ENCODE measurements at places on chromosomes 16 and 17. TPM values are rescaled to one million over a fixed set of nuclear protein-coding genes. Genes with fewer than 3 reads are reported as not detected.

DNA sequence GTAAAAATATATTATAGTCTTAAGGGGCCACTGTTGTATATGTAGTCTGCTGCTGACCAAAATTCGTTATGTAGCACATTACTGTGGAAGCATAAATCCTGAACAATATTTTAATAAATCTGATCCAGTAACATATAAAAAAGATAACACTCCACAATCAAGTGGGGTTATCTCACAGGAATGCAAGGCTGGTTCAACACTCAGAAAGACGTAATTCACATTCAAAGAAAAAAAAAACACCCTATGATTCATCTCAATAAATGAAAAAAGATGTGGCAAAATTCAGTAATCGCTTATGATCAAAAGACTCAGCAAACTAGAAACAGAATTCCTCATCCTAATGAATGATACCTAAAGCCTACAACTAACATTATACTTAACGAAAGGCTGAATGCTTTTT, 47.8 kb downstream of the CREBBP start:
- DNase-seq: no peak

DNA sequence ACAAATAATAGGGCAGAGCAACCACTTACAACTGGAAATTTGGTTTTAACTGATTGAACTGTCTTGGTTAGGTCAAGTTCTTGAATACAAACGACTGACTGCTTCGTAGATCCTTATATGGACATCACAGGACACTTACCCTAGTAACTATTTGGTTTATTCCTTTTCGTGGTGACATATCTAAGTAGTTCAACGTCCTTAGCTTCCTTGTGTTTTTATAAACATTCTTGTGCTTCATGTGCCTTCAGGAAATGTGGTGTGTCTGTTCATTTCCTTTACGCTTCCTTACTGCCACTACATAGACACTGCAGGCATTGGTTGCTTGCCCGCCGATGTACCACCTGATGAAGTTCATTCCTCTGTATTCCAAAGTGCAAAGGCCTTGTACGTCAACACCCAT, 59.3 kb downstream of the USP10 start:
- DNase-seq: no peak

- no peak for DNase-seq
These were observed 555.3 kb downstream of the MAF start for GRCh38 chr16:79045191-79045590.

Gene GNAO1
- 0.53 TPM for total RNA-seq

GRCh38 chr16:89723279-89724250, 2.2 kb downstream of the ZNF276 start:
- no peak for DNase-seq

GRCh38 chr16:48887646-48888210, 277.7 kb upstream of the N4BP1 start:
- no peak for DNase-seq

DNA sequence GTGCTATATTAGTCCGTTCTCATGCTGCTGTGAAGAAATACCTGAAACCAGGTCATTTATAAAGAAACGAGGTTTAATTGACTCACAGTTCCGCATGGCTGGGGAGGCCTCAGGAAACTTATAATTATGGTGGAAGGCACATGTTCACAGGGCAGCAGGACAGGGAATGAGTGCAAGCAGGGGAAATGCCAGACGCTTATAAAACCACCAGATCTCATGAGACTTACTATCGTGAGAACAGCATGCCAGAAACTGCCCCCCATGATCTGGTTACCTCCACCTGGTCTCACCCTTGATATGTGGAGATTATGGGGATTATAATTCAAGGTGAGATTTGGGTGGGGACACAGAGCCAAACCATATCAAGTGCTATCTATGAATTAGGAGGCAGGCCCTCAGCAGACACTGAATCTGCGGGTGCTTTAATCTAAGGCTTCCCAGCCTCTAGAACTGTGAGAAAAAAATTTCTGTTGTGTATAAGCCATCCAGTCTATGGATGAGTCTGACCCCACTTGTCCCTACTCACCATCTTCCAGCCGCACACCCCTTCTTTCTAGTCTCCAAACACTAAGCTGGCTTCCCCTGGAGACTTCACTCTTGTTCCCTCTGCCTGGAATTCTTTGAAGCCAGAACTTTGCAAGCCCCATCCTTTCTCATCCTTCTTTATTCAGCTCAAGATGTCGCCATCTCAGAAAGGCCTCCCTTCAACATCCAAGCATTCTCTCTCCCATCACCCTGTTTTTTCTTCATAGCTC, 772 bp upstream of the NUP93 start:
- no peak for DNase-seq

GRCh38 chr16:87628940-87629339, 26.6 kb downstream of the JPH3 start:
- DNase-seq: no peak

Gene C1QL1
- total RNA-seq: not detected

DNA sequence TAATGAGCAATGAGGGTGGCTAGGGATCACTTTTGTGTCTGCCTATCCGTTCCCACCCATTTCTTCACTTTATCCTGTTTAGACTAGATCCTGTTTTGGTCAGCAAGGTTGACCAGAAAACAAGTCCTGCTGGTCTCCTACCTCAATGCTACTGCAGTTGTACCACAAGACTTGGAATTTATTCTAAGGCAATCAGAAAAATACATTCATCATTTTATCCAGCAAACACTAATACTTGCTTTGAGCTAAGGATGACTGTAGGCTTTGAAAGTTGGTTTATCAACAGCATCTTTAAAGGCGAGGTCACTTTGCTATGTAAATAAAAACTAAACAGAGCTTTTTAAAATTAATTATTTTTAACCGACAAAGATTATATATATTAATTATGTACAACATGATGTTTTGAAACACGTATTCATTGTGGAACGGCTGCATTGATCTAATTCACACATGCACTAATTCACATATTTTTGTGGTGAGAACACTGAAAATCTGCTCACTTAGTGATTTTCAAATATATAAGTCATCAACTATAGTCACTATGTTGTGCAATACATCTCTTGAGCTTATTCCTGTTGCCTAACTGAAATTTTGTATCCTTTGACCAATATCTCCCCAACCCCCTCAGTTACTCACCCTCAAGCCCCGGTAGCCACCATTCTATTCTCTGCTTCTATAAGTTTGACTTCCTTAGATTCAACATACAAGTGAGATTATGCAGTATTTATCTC, 125.9 kb upstream of the HS3ST3A1 start:
- DNase-seq: no peak

DNA sequence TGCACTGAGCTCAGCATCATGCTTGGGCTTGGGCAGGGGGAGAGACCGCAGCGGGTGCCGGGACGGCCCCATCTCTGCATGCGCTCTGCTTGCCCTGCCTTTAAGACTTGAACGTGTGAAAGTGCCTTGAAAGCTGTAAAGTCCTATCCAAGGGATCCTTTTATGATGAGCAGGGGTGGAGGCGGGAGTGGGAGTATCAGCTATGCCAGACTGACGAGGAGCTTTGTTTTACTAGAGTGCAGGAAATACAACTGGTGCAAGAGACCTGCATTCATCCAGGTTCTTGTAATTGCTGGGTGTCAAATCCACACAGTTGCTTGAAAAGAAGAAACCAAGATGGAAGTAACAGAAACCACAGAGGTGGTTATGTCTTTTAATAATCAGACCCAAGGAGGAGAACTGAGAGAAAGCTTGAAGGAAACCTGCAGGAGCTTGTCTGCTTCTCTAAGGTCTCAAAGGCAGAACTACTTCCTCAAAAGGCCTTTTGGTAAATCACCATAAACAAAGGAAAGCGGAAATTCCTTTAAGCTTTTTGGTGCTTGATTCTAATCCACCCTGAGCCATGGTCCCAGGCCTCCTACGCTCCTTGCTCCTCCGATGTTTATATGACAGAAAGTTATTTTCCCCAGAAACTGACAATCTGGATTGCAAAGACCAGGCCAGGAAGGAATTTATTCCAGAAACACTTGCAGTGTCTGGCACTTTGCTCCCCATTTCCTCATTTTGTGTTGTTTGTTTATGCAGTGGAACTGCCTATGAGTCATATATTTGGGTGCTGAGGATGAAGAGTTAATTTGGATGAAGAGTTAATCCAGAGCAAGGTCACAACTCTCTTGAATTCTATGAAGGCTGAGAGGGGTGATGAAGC, 51.3 kb upstream of the FBXO47 start:
- no peak for DNase-seq

Gene IRF8
- total RNA-seq: 248 TPM

All from activated B cell treated with CpG ODN at 0.5 μM for 24 hours (primary cell).